ENCODE measurements at places on chromosomes 7 and 10.

GRCh38 chr10:88120075-88120474 lies 256.6 kb downstream of the PTEN start:
- DNase-seq, result no peak

DNA sequence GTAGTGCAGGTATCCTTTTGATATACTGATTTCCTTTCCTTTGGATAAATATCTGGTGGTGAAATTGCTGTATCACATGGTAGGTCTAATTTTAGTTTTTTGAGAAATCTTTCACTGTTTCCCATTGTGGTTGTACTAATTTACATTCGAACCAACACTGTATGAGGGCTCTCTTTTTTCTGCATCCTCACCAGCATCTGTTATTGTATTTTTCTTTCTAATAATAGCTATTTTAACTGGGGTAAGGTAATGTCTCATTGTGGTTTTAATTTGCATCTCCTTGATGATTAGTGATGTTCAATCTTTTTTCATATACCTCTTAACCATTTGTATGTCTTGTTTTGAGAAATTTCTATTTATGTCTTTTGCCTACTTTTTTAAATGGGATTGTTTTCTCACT lies 335.4 kb upstream of the MTPN start:
- DNase-seq, result no peak

DNA sequence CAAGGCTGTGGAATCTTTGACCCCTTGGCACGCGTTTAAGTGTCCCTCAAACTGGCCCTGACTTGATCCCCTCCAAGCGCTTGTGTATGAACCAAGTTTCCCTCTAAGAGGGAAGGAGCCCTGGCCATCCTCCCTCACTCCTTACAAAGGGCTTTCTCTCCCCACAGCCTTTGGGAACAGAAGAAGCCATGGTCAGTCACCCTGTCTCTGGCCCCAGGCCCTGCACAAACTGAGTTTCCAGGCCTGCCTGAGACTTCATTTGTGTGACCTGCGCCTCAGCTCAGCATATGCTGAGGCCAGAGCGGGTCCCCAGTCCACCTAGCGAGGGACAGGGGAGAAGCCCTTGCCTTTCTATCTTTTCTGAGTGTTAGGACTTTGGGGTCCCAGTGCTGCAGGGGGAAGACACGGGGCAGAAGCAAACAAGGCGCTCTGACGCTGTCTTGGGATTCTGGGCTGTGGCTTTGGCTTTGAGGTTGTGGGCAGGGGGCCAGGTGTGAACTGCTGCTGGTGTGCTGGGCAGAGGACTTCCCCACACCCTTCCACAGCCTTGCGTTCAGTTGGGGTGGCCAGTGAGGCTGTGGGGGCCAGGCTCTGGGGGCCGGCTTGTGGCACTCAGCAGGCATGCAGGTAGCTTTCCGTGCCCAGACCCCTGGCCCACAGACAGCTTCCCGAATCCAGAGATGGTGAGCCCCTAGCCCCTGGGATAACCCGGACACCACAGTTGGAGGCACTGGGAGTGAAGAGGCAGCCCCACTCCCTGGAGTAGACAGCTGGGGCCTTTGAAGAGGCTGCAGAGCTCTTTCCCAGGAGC lies 1.5 kb downstream of the RET start:
- no peak for DNase-seq

GRCh38 chr10:24840784-24841183 lies 111.6 kb downstream of the PRTFDC1 start:
- DNase-seq, result no peak

GRCh38 chr10:124392626-124393342 lies 25.9 kb downstream of the OAT start:
- DNase-seq, result no peak

- no peak for DNase-seq
Observed at GRCh38 chr10:15155978-15156656, 12.4 kb downstream of the NMT2 start.

DNA sequence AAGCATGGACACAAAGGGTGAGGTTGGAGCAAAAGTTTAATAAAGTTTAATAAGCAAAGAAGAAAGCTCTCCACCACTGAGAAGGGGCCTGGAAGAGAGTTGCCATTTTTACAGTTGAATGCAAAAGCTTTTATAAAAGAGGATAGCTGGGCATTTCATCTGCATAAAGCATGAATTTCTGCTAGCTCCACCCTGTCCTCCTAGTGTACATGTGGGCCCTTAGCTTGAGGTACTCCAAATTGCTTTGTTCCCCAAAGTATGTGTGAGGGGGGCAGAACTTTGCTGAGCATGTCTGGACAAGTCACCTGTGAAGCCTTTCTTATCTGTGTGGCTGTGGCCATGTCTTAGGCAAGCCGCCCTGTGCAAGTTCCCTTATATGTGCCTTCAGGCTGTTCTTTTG lies 22.6 kb upstream of the CROT start:
- no peak for DNase-seq

DNA sequence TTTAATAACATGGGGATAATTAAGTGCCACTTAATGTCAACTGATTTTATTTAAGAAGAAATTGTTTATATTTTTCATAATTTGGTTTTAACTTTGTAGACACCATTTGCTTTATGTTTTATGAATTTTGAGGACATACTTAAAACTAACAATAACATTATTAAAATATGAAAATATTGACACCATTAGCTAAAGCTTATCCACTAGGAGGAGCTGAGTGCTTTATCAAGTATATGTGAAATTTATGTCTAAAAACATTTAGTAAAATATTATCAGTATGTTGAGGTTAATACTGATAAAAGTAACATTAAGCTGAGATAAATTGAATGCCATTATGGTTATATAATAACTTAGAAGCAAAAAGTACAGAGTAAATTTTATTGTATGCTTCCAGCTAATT lies 622.1 kb downstream of the ARL4A start:
- DNase-seq, result no peak

- DNase-seq, result no peak
Observed at GRCh38 chr7:98234429-98235147, 17.4 kb downstream of the TECPR1 start.

GRCh38 chr7:82755705-82756551 lies 312.4 kb upstream of the CACNA2D1 start:
- no peak for DNase-seq

DNA sequence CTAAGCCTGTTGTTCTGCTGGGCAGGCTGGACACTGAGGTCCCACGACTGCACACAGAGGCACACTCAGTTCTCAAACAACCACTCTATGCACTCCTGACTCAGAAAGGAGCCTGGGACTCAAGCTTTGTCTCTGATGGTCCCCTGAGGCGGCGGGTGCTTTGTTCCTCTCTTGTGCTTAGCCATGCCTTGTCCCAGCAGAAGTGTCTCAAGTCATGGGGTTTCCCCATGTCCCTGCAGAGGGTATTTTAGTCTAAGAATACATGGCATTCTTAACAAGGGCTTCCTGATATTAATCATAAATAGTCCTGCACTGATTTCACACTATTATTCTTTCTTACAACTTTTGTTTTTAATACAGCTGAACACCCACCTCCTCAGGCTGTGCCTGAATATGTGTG lies 72.5 kb downstream of the CXCL12 start:
- DNase-seq, result no peak

DNA sequence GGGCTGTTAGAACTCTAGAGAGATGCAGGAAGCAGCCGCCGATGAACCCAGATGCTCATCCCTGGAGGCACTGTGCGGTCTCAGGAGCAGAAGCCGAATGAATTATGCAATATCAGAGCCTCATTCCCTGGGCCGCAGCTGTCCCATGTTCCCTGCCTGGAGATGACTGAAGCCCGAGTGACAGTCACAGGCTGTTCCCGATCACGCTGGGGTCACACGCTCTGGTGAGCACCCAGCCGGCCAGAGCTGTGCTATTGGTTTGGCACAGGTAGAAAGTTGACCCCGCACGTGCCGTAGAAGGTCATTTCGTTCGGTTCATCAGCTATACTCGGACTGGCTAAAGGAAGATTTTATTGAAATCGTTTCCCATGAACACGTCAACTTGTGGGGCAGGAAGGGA lies 140.5 kb upstream of the SH2B2 start:
- DNase-seq, result no peak

DNA sequence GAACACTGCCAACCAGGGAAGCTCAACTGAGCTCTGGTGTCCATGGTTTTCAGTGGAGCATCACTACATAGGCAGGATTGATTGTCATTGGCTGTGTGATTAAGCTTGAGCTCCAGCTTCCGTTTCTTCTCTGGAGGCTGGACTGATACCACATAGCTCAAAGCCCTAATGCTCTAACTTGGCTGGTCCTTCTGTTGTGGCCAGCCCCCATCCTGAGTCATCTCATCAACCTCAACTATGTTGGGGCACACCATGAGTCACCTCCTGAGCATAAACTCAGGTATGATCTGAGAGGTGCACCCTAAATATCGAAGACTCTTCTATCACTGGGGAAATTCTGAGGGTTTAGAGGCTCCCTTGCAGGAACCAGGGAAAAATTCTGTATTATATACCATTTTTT lies 114.5 kb upstream of the INHBA start:
- DNase-seq, result no peak

DNA sequence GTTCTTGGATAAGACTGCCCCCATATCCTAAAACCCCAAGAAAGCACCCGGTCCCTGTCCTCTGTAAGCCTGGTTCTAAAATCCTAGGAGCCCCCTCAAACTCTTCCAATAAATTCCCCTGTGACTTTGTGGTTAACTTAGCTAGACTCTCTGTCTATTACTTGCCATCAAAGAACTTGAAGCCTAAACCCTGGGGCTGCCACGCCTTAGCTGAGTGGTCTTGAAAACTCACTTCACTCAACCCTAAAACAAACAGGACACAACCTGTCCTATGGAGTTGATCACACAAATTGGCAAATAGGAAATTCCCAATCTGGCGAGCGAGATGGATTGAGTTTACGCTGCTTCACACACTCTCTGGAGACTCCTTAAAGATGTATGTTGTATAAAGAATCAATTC lies 191.4 kb upstream of the SVIL start:
- DNase-seq, result no peak

- peak; percentile 65 for DNase-seq
Observed at GRCh38 chr7:20330239-20330927, at the start of gene ITGB8. TSS of gene ITGB8 (plus strand) at chr7:20330900. CDS start at chr7:20331807, 907 bp downstream.

DNA sequence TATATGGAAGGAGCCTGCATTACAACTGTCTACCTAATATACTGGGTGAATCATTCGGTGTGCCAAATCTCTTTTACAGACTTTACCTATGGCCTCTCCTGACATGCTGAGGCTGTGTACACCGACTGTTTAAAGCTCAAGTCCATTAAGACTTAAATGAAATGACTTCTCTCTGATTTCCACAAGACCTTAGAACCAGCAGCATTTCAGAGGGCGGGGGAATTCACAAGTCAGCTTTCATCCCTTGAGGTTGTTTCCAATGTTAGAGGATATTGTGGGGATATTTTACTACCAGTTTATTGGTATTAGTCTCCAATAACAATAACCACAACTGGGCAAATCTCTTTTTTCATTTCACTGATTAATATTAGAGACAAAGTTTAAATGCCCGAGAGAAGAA lies 87.1 kb upstream of the IKZF1 start:
- DNase-seq, result no peak

- no peak for DNase-seq
Observed at GRCh38 chr10:49187950-49188761, at the start of gene TMEM273. TSS of gene TMEM273 (minus strand) at chr10:49188391. CDS start at chr10:49188336, 55 bp downstream.

- no peak for DNase-seq
Observed at GRCh38 chr7:40746841-40747556, 612.2 kb downstream of the SUGCT start.

- DNase-seq, result no peak
Observed at GRCh38 chr10:76643511-76643911, 994.1 kb downstream of the KCNMA1 start.

- DNase-seq, result no peak
Observed at GRCh38 chr7:3217166-3217565, 83.9 kb upstream of the SDK1 start.

GRCh38 chr10:650886-651615 lies 38.4 kb downstream of the DIP2C start:
- DNase-seq, result no peak

DNA sequence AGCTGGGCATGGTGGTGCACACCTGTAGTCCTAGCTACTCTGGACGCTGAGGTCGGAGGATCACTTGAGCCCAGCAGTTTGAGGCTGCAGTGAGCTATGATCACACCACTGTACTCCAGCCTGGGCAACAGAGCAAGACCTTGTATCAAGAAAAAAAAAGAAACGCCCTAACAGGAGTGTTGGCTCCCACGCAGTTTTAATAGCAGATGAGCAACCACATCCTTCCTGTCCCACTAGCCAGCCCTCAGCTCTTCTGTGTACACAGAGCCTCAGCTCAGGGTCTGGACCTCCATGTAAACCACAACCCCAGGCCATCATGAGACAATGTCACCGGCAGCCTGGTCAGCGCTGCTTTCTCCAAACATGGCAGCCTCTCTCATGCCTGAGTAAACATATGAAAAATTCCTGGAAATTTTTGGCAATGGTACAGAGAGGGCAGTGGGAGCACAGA lies 108.2 kb downstream of the PIP4K2A start:
- DNase-seq, result no peak

GRCh38 chr7:48414011-48414732 lies 242.9 kb downstream of the ABCA13 start:
- DNase-seq, result no peak

DNA sequence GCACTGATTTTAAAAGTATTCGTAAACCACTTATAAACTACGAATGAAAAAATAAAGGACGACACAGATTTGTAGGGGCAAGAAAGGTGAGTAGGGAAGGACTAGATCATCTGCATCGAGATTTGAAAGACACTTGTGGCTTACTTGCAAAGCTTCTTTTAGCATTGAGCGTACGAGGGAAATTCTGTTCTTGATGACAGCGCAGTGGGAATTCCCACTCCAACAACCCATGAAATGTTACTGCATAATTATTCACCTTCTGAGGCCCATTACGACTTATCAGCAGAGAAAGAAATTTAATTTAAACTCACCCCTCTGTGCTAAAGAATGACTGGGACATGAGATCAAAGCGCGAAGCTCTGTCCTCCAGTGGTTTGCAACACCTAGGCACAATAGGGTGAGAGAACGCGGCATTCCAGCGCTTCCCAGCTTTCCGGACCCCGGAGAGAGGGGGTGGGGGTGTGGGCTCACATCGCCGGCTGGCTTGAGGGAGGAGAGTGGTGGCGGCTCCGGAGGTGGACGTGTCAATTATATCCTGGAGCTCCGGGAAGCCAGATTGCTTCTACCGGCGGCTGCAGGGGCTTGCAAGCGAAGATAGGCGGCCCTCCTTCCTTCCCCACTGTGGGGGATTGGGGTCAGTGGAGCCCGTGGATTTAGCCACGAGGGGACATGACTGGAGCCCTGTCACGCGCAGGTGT lies 10.3 kb downstream of the SP8 start:
- no peak for DNase-seq

- DNase-seq, result no peak
Observed at GRCh38 chr10:121928528-121928884, 675 bp upstream of the ATE1 start.
